Astrocyte (in vitro differentiated cells and primary cell): ENCODE measurements at places on chromosomes 16 and 17. TPM values are rescaled to one million over a fixed set of nuclear protein-coding genes. Genes with fewer than 3 reads are reported as not detected.

DNA sequence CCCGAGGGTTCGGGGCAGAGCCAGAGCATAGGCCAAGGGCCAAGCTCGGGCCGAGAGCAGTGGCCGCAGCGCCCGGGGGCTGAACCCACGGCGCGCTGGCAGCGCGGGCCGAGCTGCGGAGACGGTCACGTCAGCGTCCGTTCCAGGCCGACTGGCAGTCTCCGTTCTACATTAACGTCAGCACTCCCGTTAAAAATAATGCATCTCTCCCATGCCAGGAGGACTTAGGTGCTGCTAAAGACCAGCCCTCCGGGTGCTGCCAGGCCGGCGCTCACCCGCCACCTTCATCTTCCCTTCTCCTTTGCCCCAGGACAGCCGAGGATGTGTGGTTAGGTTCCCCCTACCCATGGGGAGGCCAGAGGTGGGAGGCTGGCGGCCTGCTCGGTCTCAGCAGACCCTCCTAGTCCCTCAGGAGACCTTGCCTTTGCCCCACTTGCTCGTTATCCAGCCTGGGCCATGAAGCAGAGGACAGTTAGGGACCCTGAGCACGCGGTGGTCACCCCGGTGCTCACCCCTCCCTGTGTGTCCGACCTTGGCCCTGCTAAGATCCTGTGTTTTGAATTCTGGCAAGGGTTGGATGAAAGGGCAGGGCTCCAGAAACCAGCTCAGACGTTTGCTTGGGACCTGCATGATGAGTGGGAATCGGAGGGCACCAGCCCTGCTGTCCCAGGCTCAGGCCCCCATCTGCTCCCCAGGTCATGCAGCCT is 572 bp downstream of the MPG start:
- peak; percentile 51 for DNase-seq

GRCh38 chr16:73151225-73151624 is 103.3 kb upstream of the ZFHX3 start:
- no peak for DNase-seq

GRCh38 chr16:35565626-35566025 is 2106.2 kb downstream of the TP53TG3F start:
- no peak for DNase-seq

- peak; percentile 33 for DNase-seq
These were observed 2.1 kb downstream of the PRKCA start for GRCh38 chr17:66304304-66305174.

The CCL7 gene
- total RNA-seq: not detected in 2 replicates

GRCh38 chr16:10103118-10103517 is 79.1 kb downstream of the GRIN2A start:
- peak; percentile 68 for DNase-seq

DNA sequence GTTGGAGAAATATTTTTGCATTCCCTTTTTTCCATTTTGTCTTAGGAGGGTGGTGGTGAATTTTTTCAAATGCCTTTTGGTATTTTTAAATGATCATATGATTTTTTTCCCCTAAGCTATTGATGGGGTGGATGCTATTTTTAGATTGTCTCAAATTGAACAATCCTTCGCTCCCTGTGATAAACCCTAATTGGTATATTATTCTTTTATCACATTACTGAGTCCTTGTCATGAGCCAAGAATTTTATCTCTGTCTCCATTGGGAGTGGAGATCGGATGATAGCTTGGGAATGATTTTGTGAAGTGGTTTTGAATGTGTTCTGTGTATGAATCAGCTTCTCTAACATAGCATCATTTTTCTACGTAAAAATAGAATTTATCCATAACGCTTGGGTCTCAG is 15.4 kb downstream of the NECAB2 start:
- DNase-seq: peak; percentile 32

DNA sequence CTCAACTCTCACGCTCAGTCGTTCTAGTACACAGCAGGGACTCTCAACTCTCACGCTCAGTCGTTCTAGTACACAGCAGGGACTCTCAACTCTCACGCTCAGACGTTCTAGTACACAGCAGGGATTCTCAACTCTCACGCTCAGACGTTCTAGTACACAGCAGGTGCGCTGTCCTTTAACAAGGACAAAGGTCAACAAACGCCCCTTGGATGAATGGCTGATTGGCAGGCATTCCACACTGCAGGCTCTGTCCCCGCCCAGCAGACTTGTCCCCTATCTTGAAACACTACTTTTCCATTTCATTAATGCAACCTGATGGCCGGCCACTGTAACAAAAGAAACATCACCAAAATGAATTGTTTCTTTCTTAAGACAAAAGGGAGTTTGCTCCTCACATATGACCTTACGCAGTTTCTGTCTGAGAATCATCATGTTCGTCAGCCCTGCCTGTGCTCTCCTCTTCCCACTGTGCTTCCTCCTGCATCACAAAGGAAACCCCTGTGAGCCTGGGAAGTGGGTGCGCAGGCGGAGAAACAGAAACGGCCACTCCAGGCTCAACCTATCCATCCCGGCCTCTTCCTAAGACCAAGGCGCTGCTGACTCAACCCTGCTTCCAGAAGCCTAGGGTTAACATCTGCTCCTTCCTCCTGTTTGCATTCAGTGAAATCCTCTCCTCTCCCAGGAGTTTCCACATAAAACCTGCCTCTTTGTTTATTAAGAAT is 59.8 kb downstream of the ANKRD11 start:
- no peak for DNase-seq

- no peak for DNase-seq
These were observed 204.5 kb upstream of the ASIC2 start for GRCh38 chr17:33497623-33498022.

GRCh38 chr16:56626685-56627084 is 1.1 kb downstream of the MT1E start:
- DNase-seq: no peak

DNA sequence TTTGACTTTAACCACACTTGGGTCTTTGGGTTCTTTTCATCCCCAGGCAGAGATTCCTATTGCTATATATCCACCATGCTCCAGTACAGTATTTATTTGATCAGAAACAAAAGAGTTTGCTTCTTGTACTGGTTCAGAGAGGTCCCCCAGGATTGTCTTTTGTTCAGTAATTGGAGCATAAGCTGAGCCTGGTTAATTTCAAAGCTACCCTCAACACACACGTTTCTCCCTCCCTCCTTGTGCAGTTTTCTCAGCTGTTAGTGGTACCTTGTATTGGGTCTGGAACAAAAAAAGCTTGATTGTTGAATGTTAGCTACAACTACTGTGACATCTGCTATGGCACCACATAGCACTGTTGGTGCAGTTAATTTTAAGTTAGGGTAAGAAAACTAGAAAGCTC is 50.0 kb downstream of the NUP93 start:
- DNase-seq: no peak

GRCh38 chr17:63455417-63455816 is 9.3 kb upstream of the CYB561 start:
- DNase-seq: no peak

DNA sequence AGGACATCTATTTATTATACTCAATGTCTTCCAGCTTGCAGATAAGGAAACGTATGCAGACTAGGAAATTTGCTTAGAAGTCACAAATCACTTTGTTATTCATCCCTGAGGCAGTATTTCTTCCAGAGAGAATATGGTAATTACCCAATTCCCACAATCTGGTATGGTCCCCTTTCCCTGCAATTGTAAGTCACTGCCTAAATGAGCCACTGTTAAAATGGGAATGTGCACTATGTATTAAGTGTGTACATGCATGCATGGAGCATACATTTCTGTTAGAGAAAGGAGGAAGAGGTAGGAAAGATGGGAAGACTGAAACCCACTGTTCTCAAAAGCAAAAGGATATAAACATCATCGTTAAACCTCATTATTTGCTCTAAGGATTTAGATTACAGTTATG is 10.0 kb downstream of the NUFIP2 start:
- no peak for DNase-seq

GRCh38 chr16:35339337-35339736 is 1879.9 kb downstream of the TP53TG3F start:
- no peak for DNase-seq

GRCh38 chr16:12548270-12548983 is 255.3 kb downstream of the CPPED1 start:
- DNase-seq: no peak

The C17orf107 gene
- 2.2 and 3.9 TPM in 2 replicates for total RNA-seq

GRCh38 chr17:10628756-10629155 is 28.4 kb downstream of the MYH3 start:
- DNase-seq: no peak

The KRTAP4-3 gene
- not detected in 2 replicates for total RNA-seq

- peak; percentile 65 for DNase-seq
These were observed 83.8 kb downstream of the FOXL1 start for GRCh38 chr16:86662195-86662594.

The VAT1L gene
- total RNA-seq: 1.1 and 3.3 TPM in 2 replicates

- peak; percentile 43 for DNase-seq
These were observed 41.7 kb downstream of the HEATR6 start for GRCh38 chr17:60036796-60037677.

DNA sequence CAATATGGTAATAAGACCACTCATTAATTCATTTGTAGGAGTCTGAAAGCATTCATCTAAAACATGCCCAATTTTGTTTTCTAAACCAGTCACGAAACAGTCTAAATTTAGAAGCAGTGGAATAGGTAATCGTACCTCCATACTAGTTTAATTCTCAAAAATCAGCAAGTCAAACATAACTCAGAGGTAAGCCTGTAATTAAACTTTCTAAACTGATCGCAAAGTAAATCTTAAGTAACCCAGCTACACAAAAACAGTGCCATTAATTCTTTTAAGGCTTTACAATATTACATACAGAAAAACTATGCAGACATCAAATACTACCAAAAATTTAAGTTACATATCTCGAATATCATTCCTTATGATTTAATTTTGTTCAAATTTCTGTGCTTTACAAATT is 31.4 kb downstream of the YWHAE start:
- no peak for DNase-seq

The TP53TG3E gene
- not detected in 2 replicates for total RNA-seq

- no peak for DNase-seq
These were observed 55.4 kb downstream of the COPRS start for GRCh38 chr17:31803494-31804213.

GRCh38 chr17:13785981-13786598 is 184.4 kb upstream of the HS3ST3A1 start:
- peak; percentile 47 for DNase-seq

The CD300E gene
- total RNA-seq: not detected in 2 replicates

DNA sequence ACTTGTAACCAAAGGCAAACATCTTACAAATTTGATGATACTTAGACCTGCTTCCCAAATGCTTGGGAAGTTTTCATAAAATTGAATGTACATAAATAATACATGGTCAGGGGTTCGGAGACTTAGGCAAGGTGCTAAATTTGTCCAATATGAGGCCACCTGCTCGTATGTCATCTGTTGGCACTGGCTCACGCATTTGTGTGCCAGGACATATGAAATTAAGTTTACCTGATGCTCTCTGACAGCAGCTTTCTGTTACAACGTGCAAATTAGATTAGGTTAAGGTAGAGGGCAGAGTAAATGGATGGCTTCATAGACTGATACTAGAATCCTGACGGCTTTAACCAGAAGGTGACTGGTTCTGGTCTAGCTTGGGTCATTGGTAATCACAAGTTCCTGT is 970.3 kb upstream of the RBFOX1 start:
- no peak for DNase-seq

The PDE6G gene
- total RNA-seq: not detected in 2 replicates

DNA sequence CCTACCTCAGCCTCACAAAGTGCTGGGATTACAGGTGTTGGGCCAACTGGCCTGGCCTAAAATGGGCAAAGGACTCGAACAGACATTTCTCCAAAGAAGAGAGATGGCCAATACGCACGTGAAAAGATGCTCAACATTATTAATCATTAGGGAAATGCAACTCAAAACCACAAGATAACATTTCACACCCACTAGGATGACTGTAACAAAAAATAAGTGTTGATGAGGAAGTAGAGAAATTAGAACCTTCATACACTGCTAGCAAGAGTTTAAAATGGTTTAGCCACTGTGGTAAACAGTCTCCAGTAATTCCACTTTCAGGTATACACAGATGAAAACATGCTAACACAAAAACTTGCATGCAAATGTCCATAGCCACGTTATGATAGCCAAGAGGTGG is 5.7 kb downstream of the TMED6 start:
- no peak for DNase-seq

DNA sequence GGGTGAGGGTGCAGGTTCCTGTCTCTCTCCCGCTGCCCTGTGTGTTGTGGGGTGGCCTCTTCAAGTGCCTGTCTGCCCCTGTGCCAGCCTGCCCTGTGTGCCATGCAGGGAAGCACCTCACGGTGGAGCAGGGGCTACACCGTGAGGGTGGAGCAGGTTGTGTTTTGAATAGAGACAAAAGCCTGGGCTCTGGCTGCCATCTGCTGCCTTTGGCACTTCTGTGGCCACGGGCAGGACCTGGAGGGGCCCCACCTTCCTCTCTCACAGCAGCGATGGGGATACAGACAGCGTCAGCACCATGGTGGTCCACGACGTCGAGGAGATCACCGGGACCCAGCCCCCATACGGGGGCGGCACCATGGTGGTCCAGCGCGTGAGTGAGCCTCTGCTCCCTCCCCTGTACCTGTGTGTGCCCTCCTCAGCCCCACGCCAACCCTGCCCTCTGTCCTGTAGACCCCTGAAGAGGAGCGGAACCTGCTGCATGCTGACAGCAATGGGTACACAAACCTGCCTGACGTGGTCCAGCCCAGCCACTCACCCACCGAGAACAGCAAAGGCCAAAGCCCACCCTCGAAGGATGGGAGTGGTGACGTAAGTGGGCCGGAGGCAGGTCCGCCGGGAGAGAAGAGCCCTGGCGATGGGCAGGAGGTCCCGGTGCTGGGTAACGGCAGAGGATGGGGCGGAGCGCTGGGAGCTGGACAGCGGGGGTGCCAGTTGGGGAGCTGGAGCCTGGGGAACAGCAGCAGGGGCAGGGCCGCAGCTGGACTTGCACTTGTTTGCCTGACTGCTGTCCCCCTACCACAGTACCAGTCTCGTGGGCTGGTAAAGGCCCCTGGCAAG is 5.4 kb upstream of the C17orf107 start:
- no peak for DNase-seq

DNA sequence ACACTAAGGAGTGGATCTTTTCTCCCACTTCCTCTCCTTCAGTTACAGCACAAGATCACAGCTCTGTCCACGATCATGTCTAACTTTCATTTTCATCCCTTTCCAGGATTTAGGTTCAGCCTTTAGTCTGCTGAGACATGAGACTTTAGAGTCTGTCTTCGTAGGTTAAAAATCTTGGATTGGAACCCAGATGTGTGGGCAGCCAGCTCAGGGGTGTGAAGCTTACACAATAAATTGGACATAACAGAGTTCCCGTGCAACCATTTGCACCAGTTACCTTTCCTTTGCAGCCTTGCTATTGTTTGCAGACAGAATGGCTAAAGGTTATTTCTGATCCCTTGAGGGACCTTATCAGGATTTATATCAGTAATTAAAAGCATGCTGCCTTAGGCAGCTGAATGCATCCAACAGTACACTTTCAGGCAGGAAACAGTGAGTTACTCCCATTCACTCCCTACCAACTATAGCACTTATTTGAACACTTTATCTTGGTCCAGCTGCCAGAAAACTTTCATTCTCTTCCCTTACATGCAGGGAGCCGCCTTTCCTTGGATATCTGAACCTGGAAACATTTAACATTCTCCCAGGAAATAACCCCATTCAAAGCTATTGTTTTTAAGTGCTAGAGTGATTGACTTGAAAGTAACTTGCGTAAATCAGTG is 87.3 kb downstream of the TMEM100 start:
- DNase-seq: no peak

The MYH3 gene
- total RNA-seq: 1.9 TPM in 2 replicates

The SHPK gene
- total RNA-seq: 6.8 and 7.8 TPM in 2 replicates
